ENCODE measurements at places on chromosomes 1 and 21.

DNA sequence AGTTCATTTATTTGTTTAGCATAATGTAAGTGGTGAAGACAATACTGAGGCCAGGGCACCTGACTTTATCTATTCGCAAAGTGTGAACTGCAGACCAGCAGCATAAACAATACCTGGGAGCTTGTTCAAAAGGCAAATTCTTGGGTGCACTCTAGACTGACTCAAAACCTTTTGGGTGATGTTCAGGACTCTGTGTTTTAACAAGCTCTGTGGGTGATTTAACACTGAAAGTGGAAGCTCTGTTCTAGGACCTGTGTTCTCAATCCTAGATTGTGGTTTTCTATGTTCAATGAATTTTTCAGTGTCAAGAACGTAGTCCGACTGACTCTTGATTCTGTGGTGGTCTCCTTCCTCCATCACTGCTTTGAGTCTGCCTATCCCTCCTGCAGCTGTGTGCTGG, 71.9 kb downstream of the GPR88 start:
- DNase-seq: no peak

- DNase-seq: no peak
Measured at GRCh38 chr1:6461538-6462411, 4.2 kb downstream of the TNFRSF25 start.

- DNase-seq: peak; percentile 89
Measured at GRCh38 chr1:46223472-46223943, 20.4 kb downstream of the LURAP1 start.

DNA sequence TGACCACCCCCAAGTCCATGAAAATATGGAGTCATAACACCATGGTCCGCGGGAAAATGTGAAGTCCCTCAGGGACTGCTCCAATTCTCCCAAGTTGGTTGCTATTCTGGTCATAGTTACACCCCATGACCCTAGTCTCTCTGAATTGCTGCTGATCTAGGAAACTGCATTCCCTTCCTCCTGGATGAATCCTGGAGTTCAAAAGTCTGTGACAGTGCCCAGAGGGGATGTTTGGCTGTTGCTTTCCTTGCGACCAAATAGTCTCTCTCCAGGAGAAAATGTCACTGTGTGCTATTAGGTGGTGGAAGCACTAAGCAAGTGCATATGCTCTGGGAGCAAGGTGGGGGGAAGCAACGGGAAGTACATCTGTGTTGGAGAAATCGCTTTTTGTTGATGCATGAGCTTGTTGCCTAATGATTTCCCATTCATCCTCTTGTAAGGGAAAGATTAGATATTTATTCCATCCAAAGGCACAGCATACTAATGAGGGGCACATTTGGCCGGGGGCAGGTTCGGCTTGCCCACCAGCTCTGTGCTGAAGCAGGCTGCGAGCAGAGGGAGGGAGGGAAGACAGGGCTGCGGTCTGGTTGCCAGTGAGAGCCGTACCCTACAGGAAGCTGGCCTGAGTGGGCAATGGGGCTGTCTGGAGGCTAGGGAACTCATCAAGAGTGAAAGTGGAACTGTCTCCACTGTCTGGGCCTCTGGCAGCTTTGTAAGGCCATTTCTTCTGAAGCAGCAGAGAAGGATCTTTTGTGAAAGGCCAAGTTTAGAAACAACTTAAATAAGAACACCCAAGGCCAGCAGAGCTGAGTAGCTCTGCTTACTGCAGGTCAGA, 27.2 kb downstream of the SYT6 start:
- no peak for DNase-seq

DNA sequence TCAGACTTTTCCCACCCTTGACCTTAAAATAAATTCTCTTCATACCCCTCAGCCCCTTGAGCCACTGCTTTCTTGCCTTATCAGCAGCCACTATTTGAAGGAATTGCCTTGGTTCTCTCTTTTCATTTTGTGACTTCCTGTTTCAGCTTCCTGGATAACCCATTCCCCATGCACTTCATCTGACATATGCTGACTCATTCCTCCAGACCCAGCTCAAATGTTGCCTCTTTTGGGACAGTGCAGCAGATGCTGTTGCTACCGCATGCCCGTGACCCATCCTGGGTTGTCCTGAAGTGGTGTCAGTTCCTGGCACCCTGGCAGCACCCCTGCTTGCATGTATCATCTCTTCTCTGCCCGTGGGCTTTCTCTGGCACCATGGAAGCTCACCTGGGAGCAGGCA, 496.1 kb downstream of the PTPRU start:
- no peak for DNase-seq

DNA sequence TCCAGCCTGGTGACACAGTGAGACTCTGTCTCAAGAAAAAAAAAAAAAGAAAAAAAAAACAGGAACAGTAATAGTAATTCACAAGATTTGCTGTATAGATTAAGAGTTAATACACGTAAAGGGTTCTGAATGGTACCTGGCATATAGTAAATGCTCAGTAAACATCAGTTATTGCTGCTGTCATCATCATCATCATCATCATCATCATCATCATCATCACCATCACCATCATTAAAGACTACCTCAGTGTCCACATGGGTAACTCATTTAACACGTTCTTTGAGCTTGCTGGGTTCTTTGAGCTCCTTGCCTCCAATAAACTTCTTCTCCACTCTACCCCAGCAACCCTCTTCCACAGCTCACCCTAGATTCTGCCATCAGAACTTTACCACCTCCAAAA, 55.0 kb downstream of the KIAA0319L start:
- no peak for DNase-seq

DNA sequence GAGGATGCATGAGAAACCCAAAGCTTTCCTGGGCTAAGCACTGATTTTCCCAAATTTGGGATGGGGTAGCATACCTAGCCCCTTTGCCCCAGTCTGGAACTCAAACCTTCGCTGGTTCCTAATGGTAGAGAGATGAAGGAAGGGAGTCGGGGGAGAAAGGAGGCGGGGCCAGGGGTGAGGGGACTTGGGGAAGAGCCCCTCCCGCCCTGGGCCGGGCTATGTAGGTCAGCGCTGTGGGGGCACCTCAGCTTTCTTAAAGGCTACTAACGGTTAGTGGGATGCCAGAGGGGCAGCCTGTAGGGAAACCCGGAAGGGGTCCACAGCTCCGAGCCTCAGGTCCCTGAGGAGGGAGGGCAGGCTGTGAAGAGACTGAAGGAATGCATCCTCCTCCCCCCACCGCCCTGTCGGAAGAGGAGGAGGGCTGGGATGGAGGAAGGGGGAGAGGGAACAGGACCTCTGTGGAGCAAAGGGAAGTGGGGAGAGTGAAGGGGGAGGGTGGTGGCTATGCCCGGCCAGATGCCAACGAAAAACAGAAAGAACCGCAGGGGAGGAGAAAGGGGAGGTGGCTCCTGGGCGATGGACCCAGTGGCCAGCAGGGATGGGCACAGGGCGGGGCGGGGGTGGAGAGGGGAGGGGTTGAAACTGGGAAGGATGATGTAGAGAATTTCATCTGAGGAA, 1.3 kb downstream of the CADM3 start:
- DNase-seq: no peak

GRCh38 chr1:13769212-13769611, 69.2 kb downstream of the PRDM2 start:
- no peak for DNase-seq

DNA sequence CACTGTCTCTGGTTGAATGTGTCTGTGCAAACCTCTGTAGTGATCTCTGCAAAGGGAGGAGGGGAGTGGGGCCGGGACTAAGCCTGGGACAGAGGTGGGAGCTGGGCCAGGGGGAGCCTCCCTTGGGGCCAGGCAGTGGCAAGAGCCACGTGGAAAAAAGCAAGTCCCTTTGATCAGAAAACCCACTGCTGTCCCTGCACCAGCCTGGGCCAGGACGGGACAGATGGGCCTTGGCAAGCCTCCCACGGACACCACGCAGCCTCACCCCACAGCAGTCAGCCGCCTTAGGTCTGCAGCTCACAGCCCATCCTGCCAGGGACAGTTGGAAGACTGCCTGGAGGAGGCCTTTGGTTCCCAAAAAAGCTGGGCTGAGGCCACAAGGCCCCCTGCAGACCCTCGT, 11.7 kb upstream of the TRAPPC10 start:
- DNase-seq: no peak

DNA sequence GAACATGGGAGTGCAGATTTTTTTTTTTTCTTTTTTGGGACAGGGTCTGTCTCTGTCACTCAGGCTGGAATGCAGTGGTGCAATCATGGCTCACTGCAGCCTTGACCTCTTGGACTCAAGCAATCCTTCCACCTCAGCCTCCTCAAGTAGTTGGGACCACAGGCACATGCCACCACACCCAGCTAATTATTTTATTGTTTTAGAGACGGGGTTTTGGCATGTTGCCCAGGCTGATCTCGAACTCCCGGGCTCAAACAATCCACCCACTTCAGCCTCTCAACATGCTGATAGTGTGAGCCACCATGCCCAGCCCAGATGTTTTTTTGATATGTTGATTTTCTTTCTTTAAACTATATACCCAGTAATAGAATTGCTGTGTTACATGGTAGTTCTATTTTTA, 57.7 kb downstream of the RGSL1 start:
- peak; percentile 1 for DNase-seq

DNA sequence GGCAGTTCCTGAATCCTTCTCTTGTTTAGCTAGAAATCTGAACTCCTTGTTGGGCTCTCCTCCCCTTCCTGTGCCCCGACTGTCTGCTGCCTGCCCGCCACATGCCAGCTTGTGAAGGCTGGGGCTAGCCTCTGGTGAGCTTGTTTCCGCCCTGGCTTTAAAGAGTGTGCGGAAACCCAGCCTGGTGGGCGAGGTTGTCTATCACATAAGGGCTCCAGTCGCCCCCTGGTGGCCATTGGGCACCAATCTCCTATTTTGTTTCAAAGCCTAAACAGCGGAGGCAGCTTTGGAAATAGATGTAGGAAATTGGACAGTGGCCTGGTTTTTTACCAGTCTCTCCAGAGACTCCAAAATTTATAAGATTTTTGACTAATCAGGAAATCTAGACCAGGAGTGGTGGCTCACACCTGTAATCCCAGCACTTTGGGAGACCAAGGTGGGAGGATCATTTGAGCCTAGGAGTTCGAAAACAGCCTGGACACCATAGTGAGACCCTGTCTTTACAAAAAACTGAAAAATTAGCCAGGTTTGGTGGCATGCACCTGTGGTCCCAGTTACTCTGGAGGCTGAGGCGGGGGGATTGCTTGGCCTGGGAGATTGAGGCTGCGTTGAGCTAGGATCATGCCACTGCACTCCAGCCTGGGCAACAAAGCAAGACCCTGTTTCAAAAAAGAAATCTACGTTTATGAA, 9.8 kb downstream of the ATP8B2 start:
- peak; percentile 79 for DNase-seq

- DNase-seq: no peak
Measured at GRCh38 chr1:163231385-163231784, 28.7 kb upstream of the RGS5 start.

GRCh38 chr1:162215902-162216301, 146.4 kb downstream of the NOS1AP start:
- no peak for DNase-seq

DNA sequence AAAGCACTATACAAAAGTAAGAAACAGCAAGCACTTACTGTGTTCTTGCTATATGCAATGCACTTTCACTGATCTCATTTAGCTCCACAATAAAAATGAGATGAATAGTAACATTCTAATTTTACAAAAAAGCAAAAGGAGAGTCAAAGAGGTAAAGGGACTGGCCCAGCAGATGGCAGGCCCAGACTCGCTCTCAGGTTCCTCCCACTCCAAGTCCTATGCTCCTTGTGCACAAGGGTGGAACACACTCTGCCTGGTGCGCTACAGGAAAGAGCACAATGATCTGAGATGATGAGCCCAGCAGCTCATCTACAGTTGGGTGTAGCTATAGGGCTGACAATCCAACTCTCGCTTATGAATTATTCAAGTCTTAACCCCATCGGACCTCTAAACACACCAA, 94.1 kb upstream of the LYST start:
- no peak for DNase-seq

DNA sequence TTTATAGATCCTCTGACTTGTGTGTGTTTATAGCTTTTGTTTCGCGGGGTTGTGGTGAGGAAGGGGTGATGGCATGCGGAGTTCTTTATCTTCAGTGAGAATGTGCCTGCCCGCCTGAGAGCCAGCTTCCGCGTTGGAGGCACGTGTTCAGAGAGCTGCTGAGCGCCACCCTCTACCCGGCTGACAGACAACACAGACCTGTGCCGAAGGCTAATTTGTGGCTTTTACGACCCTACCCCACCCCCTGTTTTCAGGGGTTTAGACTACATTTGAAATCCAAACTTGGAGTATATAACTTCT, 14.4 kb upstream of the CD101 start:
- no peak for DNase-seq

DNA sequence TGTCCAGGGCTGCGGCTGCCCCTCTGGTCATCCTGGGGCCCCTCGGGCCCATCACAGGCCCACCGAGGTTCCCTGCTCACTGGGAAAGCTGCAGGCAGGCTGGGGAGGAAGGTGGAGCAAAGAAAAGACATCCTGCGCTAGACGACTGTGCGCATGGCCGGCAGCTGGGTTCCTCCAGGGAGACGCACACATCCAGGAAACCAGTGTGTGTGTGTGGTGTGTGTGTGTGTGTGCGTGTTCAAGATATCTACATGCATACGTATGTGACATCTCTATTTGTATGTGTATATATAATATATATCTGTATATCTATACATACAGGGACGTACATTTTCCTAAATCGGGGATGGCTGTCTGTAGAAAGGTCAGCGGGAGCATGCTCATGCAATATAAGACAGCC, 63.7 kb downstream of the ACOT7 start:
- DNase-seq: no peak

GRCh38 chr1:60848583-60849188, 233.7 kb upstream of the NFIA start:
- peak; percentile 70 for DNase-seq

DNA sequence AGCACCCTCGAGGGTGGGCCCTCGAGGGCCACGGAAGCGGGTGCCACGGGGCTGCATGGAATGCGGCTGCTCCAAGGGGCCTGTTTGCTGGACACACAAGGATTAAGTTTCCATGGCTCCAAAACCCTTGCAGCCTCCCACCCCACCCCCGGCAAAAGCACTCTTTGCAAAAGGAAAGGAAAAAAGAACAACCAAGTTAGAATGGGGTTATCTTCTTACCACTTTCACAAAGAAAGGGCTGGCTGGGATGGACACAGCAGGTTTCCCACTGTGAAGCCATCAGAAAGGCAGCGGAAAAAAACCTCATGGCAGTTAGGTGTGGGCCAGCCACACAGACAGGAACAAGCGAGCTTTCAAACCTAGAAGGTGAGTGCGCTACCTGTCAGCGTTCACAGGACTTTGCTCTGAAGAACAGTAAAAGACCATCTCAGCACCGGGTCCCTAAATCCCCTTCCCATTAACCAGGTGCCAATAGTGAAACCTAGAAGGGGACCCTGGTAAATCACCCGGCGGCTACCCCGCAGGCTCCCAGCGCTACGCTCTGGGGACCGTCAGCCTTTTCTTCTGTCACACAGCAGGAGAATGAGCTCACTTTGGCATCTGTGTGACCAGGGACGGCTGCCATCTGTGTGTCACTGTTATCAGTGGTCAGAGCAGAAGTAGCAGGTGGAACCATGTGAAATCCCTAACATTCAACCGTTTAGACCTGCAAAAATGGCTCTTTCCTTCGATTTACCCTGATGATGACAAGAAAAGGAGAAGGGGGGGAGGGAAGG, 93.0 kb downstream of the SIM2 start:
- DNase-seq: peak; percentile 84

Data from NCI-H2029 (cell line).